ENCODE measurements at places on chromosomes 6 and 20.
A peak's percentile ranks its signal among the peaks of the same experiment; 100 is the strongest.

- DNase-seq = peak; percentile 15
These were observed 9.4 kb upstream of the HDDC2 start for GRCh38 chr6:125310994-125311649.

GRCh38 chr20:50278684-50279531, 88.3 kb downstream of the CEBPB start:
- no peak for DNase-seq

GRCh38 chr20:44542890-44543289, 21.0 kb upstream of the SERINC3 start:
- DNase-seq = no peak

DNA sequence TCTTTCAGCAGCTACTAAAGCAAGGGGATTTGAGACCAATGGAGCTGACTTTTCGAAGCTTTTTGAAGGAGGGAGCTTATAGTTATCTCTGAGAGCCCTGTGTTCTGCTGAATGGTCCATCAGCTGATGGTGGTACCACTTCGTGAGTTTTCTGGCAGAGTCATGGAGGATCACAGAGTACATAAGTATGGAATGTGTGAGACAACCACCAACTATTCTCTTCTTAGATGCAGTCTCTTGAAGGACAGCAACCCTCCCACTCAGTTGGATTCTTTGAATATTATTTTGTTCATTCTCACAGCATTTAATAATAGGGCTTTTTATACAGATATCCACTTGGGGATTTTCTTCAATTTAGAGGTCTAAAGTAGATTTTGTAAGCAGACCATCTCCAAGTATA, 75.3 kb downstream of the ELOVL2 start:
- DNase-seq = no peak

DNA sequence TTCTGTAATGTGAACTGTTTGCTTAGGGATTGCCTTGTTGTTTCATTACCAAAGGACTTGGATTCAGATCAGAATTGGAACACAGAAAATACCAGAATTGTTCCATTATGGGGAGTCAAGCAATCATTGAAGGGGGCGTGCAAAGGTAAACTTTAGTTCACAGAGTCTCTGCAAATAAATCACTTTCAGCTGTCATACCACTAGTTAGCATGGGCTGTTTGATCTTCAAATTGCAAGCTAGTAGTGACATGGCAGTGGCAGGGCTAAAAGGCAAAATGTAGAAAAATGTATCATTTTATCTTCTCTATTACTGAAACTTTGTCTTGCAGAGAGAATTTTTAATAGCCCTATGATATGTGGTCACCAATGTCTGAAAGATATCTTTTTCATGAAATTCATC, 483.2 kb upstream of the NRSN1 start:
- no peak for DNase-seq

DNA sequence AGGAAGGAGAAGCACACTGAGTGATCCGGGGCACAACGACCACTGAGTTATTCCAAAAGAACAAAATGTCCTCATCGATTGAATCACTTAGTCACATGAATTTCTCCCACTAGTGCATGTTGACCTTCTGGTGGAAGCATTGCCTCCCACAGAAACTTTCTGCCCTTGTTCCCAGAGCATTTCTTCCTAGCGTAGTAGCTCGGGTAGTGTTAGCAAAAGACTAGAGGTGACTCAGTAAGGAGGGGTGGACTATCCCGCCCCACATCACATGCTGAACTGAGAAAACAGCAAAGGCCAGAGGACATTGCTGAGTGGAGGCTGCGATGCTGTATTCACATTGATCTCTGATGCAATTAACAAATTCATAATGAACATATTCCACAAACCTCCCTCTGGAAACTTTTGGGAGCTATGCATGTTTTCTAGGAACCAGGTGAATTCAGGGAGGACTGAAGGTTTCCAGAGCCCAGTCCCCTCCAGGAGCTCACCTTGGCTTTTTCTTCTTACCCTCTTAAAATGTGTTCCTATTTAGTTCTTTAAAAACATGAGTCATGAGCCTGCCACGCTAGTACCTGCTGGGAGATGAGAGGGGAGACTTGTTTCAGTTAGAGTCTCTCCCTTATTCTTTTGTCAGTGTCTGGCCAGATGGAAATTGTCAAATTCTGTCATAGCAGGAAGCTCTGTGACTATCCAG, 507.9 kb downstream of the CDH26 start:
- DNase-seq = no peak

- no peak for DNase-seq
These were observed 3.2 kb downstream of the GPR63 start for GRCh38 chr6:96834070-96834469.

DNA sequence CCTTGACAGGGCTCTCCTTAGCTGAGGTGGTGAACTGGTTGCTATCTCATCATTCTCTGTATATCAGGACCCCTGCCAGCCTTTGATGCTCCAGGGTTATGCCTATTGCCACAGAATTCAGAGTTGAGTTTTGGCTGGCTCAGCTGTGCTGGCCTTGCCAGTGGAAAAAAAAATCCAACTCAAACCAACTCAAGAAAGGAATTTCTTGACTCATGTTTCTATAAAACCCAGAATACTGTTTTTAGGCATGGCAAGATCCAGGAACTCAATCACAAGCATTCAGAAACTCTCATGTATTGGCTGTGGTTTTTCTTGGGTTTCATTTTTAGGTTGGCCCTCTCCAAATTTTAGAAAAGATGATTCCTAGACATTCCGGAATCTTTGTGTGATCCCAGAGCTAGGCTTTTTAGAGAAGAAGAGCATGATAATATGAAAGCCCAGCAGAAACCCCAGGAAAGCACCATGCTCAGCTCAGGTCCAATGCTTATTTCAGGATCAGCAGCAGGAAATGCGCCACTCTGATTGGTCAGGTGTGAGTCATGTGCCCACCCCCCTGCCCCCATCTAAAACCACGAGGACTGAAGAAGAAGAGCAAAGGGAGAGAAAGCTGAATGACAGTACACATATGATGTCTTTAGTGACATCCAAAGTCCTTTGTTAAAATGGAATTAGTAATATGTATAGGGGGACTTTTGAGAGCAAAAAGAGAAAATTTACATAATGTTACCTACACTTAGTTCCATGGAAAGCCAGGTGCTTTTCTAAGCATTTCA, 122.9 kb downstream of the RNF144B start:
- no peak for DNase-seq

DNA sequence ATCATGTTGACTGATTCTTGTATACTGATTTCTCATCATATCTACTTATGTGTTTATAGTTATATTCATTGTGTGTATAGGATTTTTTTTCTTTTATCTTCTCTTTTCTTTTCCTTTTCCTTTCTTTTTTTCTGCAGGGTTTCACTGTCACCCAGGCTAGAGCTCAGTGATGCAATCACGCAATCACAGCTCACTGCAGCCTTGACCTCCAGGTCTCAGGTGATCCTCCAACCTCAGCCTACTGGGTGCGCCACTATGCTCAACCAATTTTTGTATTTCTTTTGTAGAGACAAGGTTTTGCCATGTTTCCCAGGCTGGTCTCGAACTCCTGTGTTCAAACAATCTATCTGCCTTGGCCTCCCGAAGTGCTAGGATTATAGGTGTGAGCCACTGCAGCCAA, 1.6 kb upstream of the PBOV1 start:
- no peak for DNase-seq

DNA sequence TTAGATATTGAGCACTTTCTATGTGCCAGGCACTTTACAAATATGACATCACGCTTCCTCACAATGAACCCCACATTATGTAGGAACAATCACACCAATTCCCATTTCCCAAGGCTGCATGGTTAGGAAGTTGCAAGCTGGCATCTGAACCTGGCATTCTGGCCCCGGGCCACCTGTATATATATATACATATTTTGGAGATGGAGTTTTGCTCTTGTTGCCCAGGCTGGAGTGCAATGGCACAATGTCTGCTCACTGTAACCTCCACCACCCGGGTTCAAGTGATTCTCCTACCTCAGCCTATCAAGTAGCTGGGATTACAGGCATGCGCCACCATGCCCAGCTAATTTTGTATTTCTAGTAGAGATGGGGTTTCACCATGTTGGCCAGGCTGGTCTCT, 30.4 kb downstream of the SRC start:
- no peak for DNase-seq

DNA sequence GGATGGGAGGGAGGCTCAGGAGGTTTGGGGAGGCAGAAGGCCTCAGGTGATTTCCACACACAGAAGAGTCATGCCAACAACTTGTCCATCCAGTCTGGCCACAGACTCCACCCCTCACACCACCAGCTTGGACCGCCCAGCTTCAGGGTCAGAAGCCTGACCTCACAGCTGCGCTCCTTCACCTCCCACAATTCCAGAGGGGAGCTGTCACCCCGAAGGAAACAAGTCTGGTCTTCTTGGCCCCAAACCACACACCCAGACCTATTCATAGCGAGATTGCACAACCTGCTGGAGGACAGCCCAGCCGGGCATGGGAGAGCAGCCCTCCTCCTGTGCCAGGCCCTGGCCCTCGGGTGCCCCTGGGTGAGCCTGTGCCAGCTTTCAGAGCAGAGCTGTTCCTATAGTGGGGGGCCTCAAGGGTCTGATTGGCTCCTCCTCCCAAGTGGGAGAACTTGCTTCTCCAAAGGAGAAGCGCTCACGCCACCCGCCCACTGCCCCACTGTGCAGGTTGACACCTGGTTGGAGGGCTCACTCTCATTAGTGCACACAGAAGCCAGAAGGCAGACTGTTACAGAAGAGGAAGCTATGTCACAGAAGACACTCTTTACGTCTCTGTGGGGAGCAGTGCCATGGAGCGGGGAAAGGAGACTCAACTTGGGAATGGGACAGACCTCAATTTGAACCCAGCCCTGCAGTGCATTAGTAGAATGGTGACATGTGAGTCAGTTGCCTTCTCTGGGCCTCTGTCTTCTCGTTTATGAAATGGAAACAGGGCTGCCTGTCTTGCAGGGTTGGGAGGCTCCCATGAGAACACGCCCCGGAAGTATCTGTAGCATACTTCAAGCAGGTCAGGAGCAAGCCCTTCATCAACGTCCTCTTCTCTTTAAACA, 128.8 kb downstream of the FOXO3 start:
- no peak for DNase-seq

- no peak for DNase-seq
These were observed 19.9 kb downstream of the ATXN1 start for GRCh38 chr6:16741112-16742016.

GRCh38 chr6:16228709-16229665, 9.4 kb upstream of the GMPR start:
- DNase-seq = no peak

DNA sequence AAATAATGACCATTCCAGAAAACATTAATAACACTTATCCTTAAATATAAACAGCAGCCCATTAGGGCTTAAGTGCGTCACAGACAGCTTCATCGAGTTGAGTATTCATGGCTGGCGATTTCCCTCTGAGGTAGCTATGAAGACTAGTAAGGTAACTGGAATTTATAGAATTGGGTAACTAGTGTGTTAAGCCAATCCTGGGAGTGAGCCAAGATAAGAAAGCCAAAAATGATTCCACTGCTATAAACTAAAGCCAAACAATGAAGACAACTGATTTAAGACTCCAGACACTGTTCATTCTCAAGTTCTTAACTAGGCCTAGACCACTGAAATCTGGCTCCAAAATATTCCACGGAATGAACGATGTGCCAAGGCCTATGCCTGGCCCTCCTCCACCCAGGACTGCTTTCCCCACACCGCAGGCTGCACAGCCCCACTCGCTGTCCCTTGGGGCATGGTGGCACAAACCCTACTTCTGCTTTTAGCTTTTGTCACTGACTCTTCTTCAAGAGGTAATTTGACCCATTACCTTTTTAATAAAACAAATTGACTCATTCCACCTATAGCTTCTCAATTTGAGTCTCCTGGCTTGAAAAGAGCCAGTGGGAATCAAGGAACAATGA, 66.0 kb downstream of the BLOC1S5 start:
- DNase-seq = no peak

GRCh38 chr6:131731224-131731623, 20.4 kb upstream of the CTAGE9 start:
- DNase-seq = no peak

DNA sequence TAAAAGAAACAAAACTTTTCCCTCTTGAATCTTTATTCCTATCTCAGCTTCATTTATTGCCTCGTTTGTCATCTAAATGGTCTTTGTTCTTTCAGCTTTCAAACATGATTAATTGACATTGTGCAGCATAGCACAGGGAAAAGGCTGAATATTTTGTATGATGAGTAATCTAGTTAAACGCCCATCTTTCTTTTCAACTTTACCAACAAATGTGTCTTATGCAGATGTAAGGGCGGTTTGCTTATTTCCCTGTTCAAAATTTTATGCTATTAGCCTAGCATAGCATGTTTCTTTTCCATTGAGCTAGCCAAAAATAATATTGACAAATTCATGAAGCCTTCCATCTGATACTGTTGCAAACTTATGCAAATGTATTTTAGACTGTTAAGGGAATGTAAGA, 176.4 kb upstream of the AKAP12 start:
- no peak for DNase-seq

DNA sequence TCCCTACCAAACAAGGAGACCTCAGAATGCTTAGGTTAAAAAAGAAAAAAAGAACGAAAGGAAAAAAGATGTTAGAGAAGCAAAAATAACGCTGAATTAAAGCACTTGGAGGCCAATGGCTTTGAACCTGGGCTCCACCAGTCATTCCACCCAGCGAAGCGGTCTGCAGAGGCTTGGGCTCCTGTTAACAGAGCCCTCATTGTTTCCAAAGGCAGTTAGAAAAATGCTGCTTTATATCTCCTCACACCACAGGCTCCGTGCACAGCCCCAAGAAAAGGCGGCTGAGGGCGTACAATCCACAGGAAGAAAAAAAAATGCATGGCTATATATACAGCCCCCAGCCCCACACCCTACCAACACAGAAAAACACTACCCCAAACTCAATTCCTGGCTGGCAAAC, 255.9 kb downstream of the FOXC1 start:
- no peak for DNase-seq

DNA sequence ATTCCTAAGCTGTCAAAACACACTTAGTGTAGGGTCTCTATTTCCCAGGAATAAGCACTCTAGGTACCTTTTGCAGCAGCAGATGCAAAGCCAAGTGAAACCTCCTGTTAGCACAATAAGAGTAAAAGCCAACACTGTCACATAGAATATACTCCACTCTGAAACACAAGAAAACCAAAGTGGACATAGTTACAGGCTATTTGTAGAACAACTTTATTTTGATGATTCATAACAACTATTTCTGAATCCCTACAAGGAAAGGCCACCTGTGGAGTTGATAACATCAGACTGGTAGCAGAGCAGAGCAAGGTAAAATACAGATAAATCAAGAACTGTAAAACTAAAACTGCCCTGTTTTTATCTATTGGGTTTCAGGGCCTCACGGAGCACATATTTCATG, 59.7 kb downstream of the ALDH5A1 start:
- DNase-seq = no peak

- no peak for DNase-seq
These were observed 104.8 kb downstream of the AGPAT4 start for GRCh38 chr6:161169035-161169434.

GRCh38 chr6:144561455-144562043, 276.4 kb downstream of the UTRN start:
- DNase-seq = no peak

DNA sequence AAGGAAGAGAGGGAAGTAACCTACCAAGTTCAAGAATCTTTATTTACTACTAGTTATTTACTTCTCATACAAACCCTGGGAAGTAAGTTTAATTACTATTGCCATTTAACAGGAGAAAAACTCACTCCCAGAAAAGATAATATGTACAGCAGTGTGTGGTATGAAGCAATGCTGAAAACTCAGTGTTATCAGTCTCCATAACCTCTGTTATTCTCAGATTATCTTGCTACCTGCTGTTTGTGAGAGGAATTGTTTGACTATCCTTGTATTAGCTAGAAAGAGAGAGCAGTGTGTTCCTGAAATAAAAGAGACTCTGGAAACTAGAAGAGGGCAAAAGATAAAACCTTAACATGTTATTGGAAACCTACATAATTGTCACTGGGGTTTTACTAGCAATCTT, 38.2 kb downstream of the ADGRB3 start:
- DNase-seq = no peak

Data from effector memory CD8-positive, alpha-beta T cell (primary cell).